ENCODE measurements at places on chromosomes 6 and 20.

GRCh38 chr6:28165563-28165962, 23.9 kb downstream of the ZKSCAN8 start:
- no peak for DNase-seq

- DNase-seq: no peak
These were observed 478.5 kb downstream of the QKI start for GRCh38 chr6:163892824-163893561.

GRCh38 chr20:61307686-61308476, 55.8 kb downstream of the CDH4 start:
- no peak for DNase-seq

GRCh38 chr6:132214716-132215115, 186.6 kb downstream of the MOXD1 start:
- no peak for DNase-seq

DNA sequence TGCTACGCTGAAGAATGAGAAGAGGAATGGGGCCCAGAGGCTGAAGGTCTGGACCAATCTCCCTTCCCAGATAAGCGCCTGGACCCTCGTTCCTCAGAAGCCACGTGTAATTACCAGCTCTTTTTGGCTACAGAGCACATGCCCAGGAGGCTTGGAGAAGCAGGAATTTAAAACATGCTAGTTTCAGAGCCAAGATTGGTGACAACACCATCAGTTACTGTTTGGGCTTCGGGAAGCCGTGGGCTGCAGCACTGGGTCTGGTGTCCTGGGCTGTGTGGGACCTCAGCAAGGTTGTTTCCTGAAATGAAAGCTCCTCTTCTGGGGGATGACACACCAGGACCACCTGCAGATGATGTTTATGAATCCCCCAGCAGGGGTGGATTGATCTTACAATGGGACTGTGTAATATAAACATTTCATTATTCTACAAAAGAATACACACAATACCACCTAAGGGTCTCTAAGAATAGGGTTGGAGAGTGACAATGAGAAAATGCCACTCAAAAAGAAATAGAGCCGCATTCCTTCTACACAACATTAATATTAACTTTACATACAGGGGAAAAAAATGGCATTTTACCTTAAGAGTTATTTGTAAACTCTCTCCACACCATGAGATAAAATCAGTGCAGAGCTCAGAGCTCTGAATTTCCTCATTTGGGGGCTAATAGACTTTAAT, 207.8 kb upstream of the FOXQ1 start:
- DNase-seq: no peak

- DNase-seq: no peak
These were observed 6.6 kb downstream of the TOP1 start for GRCh38 chr20:41035207-41035606.

GRCh38 chr20:47574616-47575364, 73.1 kb downstream of the NCOA3 start:
- peak; percentile 52 for DNase-seq

GRCh38 chr6:138503881-138504680, 4.8 kb upstream of the NHSL1 start:
- no peak for DNase-seq

DNA sequence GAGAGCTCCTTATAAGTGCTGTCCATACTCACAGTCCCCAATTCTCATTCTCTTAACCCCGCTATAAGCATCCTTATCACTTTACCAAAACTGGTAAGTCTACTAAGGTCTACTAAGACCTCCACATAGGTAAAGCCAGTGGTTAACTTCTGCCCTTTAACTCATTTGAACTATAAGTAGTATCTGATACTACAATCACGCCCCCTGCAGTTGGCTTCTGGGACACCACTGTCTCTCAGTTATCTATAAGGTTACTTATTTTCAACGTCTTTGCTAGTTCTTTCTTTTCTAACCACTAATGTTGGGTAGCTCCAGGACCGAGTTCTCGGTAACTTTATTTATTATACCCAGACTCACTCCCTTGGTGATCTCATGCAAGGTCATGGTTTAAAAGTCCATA, 142.6 kb downstream of the ARHGAP18 start:
- no peak for DNase-seq

DNA sequence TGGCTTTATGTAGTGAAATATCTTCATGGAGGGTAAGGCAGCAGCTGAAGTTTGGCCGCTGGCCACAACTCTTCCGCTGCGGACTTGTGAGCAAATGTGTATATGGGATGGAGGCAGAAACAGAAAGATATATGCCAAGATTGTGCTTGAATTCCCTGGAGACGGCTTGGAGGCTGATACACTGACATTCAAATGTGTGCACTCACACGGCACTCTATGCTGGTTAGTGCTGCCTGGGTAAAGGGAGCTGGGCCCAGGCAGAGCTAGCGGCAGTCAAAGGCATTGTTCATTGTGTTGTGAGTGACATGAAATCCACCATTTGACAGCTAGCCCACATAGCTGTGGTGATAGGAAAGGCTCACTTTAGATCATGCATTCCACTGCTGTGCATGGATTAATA, 202.7 kb downstream of the CLIC5 start:
- DNase-seq: peak; percentile 90

GRCh38 chr20:45626540-45626939, 3.0 kb upstream of the WFDC10A start:
- no peak for DNase-seq

- DNase-seq: no peak
These were observed 337.8 kb downstream of the THBS2 start for GRCh38 chr6:168915855-168916254.

DNA sequence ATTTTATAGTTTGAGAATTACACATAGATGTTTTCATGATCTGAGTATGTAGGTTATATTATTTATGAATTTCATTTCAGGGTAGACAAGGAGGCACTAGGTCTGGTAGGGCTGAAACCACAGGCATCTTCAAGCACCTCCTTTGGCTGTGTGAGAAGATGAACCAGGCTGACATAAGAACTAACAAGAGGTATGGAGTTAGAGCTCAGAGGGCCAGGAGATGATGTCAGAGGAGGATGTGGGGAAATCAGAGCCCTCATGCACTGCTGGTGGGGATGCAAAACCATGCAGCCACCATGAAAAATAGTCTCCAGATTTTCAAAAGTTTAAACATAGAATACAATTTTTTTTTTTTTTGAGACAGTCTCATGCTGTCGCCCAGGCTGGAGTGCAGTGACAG, 13.6 kb upstream of the RIPOR3 start:
- DNase-seq: peak; percentile 47

- no peak for DNase-seq
These were observed 156.9 kb downstream of the ARID1B start for GRCh38 chr6:156934069-156934460.

GRCh38 chr6:10722570-10722819, 375 bp upstream of the TMEM14C start:
- DNase-seq: no peak
